ENCODE measurements at places on chromosomes 7 and 10.

GRCh38 chr10:61974601-61975390 is 73.3 kb downstream of the ARID5B start:
- DNase-seq: peak; percentile 62

DNA sequence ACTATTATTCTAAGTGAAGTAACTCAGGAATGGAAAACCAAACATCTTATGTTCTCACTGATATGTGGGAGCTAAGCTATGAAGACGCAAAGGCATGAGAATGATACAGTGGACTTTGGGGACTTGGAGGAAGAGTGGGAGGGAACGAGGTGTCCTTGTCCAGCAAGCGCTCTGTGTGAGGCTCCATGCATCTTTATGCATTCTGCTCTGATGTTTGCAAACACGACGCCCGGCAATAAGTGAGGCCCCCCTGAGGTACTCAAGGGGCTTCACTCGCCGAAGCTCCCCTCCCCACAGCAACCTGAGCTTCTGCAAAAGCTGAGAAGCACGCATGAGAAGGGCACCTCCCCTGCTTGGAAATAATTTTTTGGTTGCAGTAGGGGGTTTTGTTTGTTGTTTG is 103.3 kb downstream of the LHPP start:
- no peak for DNase-seq

GRCh38 chr7:73888959-73889358 is 28.0 kb downstream of the TMEM270 start:
- DNase-seq: no peak

DNA sequence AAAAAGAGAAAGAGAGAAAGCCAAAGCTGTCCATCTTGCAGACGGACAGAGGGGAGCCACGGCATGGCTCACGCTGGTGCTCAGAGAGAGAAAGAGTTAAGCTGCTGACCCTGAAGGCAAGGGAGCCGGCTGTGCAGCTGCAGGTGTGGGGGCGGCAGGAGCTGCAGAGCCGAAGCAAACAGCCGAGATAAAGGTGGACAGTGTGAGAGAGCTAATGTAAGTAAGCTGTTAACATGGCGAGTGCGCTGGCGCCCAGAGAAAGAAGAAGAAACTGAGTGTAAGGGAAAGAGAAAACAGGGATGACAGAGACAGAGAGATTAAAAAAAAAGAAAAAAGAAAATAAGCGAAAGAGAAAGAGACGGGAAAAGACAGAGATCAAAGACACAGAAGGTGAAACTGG is 18.2 kb downstream of the COL17A1 start:
- DNase-seq: peak; percentile 29

DNA sequence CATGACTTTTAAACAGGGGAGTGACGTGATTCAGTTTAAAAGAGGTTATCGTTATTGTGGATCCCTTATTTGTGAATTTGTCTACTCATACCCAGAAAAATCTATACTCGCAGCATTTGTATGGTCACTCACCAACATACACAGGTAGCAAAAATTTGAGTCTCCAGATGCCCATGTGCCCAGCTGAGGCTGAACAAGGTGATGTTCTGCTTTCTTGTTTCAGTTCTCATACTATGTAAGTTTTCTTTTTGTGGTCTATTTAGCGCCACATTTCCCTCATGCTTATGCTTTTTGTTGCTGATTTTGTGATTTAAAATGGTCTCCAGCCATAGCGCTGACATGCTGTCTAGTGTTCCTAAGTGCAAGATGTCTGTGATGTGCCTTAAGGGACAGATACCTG is 312.9 kb upstream of the SEMA3A start:
- no peak for DNase-seq

DNA sequence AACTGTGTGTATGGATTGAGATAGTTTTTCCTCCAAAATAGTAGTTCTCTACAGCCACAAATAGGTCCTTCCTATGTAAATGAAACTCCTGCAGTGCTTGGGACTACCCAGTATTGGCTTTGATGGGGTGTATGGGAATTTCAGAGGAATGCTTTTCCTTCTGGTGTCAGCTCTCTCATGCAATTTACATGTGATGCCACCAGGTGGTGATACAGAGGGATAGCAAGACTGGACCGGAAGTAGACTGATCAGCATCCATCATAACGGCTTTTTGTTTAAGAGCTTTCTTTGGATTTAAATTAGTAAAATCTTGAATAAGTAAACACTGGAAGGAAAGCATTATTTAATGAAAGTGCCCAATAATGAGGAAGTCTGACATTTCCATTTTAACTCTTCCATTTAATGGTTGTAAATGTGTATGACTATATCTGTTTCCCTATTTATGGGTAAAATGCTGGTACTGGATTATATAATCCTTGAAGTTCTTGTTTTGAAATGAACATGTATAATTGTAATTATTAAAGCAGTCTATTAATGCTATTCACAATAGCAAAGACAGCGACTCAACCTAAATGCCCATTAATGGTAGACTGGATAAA is 22.7 kb downstream of the DYNC1I1 start:
- peak; percentile 66 for DNase-seq

DNA sequence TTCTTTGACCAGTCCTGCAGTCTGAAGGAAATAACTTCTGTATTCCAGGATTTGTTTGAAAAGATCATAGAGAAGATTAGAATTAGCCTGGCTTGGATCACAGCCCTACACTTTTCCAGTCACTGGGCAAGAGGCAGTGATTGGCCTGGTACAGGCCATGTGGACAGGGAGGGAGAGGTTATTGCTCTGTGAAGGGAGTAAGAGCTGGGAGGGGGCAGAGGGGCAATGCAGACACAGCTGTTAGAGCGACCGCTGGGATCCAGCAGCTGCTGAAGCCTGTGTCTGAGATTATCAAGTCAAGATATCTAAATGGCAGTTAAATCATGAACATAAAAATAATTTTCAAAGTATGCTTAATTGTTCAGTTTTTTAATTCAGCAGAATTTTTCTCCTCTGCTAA is 257.3 kb downstream of the SDK1 start:
- peak; percentile 5 for DNase-seq

DNA sequence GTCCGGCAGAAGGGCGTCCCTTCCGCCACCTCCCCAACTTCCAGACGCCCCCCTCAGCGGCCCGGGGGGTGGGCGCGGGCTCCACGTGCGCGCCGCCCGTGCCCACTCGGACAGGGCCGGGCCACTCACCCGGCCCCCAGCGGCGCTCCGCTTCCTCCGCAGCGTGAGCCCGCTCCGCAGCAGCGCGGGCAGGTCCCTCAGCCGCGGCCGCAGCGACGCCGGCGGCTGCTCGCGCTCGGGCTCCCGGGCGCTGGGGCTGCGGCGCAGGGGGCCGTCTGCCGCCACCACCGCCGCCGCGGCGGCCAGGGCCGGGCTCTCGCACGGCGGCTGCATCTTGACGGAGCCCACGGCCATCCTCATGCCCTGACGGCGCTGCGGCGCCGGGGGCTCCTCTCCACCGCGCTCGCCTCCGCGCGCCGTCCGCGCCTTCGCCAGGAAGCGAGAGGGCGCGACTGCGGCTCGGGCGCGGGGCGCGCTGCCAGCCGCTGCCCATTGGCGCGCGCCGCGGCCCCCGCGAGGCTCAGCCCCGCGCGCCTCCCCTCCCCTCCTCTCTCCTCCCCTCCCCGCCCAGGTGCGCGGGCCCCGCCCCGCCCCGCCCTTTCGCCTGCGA is at the start of gene RAPGEF5:
TSS of gene RAPGEF5 (minus strand) at position 454 of the 610 bp plus-strand sequence. CDS start at position 360, 94 bp downstream.
- peak; percentile 73 for DNase-seq

DNA sequence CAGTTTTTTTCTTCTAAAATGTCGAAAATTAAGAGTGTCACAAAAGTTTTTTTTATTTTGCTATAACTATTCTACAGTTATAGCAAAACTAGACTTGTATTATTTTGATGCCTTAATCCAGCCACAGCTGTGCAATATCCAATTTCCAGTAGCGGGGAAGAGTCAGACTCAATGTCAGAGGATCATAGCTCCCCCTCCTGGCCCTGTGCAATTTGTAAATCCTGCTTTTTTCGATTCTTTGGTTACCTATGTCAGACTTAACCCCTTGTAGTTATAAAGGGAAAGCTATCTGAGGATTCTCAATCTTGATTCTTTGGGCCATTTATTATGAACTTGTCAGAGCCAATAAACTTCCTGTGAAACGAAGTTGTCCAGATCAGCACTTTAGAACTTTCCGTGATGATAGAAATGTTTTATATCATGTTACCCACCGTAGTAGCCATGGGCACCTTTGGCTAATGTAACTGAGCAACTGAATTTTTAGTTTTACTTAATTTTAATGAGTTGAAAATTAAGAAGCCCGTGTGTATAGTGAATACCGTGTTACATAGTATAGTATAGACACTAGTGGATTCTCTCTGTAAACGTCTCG is 87.7 kb upstream of the PRKCQ start:
- DNase-seq: peak; percentile 75

DNA sequence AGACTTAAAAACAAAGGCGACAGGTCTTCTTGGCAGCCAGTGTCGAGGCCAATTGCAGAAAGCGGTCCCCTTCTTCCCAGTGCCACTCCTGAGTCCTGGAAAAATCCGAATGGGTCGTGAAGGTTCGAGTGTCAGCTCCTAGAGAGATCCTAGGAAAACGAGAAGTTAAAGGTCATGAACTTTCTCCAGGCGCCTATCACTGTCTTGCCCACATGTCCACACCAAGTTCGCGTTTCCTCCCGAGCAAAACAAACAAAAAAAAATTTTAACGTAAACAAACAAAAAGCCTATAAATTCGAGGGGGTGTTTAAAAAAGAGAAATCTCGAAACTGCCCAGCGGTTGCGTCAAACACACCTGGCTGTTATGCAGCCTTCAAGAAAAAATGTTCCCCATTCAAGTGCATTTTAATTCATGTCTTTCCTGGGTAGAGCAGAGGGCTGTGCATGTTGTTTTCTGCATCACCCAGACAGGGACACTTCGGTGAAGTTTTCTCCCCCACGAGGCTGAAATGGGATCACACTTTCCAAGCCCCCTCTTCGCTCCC is 1.5 kb downstream of the ARHGAP21 start:
- DNase-seq: peak; percentile 43

DNA sequence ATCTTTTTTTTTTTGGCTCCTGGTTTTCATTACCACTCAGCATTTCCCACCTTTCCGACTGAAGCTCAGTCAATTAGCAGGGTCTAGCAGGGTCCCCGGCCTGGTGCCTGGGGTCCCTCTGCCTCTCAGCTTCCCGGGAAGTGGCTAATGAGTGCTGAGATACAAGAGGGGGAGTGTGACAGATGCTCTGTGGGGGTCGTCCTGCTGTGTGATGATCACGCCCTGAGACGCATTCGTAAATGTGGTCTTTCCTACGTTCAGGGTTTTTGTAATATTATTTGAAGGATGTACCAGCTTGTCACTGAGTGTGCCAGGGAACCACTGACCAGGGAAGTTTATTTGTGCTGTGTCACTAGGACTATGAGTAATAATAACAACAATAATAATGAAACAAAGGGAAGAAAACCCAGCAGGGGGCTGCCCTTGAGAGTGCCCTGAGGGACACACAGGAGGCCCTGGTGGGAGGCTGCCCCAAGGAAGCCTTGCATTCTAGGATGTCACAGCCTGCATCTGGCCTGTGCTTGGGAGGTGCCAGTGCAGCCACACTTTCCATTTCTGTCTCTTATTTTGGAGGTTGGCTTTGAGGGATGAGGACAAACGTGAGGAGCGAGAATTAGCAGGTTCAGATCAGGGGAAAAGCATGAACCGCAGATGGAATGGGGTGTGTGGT is 337.8 kb downstream of the ADARB2 start:
- DNase-seq: no peak

Data from NCI-H82 (cell line).